ENCODE measurements at places on chromosomes 5 and 9.

DNA sequence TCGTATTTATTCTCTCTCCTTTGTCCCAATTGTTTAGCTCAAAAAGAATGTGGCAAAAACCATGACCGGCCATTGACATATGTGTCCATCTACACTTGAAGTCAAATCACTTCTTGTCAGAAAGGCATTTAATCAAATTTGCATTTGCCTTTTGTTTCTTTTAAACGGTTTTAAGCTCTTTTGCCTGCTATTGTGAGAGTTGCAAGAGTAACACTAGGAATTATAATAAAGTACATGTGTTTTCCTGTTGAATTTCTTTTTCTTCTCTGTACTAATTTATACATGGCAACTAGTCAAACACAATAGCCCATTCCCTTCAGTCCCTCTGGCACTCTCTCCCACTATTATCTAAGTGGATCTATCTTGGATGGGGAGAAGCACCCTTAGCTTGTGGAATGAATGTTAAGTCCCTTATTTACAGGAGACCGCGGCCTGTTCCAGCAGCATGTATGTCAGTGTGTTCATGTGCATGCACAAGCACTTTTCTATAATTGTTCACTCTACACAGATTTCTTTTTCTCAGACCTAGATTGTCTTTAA is 3.2 kb downstream of the ADAMTSL1 start:
- DNase-seq, result no peak

DNA sequence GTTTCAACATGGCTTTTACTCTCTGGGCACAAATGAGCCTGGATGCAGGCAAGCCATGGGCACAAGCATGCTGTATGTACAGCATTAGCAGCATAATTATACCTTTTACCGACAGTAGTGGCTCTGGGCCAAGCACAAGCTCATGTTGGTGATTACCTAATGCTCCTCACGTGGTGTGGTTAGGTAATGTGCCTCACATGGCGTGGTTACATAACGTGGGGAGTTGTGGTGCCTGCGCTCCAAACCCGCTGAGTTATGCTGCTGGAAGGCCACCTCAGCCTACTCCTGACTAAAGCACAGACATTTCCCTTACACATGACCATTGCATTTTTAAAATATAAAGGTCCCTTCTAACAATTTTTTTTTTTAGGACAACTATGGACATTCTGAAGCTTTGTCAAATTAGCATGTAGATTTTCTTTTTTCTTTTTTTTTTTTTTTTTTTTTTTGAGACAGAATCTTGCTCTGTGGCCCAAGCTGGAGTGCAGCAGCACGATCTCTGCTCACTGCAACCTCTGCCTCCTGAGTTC is 794.0 kb downstream of the EFNA5 start:
- peak; percentile 94 for DNase-seq

DNA sequence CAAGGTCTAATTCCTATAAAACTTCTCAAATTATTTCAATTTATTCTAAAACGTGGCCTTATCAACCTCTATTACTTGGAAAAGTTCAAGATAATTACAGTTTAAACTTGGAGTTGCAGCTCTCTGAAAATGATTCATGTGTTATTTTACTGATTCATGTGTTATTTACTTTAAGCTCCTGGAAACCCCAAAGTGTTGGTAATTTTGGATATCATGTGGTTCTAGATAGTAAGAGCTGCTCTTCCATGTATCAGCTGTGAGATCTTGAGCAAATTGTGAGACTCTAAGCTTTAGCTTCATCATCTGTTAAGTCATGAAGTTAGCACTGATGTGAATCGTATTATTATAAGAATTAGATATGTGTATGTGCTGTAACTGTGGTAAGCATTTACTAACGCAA is 749.2 kb downstream of the TLE4 start:
- DNase-seq, result peak; percentile 44

GRCh38 chr5:173011566-173011965 is 28.0 kb downstream of the ATP6V0E1 start:
- peak; percentile 36 for DNase-seq

DNA sequence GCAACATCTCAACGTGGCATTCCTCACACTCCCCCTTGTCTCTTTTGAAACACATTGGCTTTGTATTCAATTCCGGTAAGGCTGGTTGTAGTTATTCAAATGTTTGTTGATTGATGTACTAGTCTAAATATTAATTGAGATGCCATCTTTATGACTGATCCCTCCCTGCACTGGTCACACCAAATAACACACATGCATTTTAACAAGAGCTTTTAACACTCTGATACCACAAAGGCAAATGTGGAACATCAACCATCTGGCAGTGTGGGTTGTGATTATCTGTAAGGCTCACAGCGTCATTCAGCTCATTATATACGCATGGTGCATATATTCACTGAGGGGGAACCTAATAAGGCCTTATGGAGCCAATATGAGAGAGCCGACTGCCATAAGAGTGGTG is 305.0 kb downstream of the TENT4A start:
- DNase-seq, result no peak
